AG09319 (cell line): ENCODE measurements at places on chromosomes 1 and 21.

DNA sequence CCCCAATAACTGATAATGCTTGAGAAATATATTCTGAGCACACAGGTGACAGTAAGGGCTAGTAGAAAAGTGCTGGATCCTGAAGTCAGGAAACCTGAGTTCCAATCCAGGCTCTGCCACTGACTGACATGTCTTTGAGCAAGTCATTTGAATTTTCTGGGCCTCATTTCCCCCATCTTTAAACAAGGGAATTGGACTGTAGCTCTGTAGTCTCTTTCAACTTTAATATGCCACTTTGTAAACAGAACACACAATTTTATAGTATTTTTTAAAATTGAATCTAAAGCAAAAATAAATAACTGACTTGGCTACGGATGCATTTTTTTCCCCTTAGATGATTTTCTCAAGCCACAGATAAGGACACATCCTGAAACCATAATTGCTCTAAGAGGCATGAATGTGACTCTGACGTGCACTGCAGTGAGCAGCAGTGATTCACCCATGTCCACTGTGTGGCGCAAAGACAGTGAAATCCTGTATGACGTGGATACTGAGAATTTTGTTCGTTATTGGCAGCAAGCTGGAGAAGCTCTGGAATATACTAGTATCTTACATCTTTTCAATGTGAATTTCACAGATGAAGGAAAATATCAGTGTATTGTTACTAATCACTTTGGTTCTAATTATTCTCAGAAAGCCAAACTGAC is 37.0 kb downstream of the LRIG2 start:
- DNase-seq, result peak; percentile 88

- DNase-seq, result no peak
These were observed 857 bp downstream of the FAM3B start for GRCh38 chr21:41317458-41317857.

- DNase-seq, result no peak
These were observed 3.5 kb upstream of the KRTAP27-1 start for GRCh38 chr21:30340714-30341573.

DNA sequence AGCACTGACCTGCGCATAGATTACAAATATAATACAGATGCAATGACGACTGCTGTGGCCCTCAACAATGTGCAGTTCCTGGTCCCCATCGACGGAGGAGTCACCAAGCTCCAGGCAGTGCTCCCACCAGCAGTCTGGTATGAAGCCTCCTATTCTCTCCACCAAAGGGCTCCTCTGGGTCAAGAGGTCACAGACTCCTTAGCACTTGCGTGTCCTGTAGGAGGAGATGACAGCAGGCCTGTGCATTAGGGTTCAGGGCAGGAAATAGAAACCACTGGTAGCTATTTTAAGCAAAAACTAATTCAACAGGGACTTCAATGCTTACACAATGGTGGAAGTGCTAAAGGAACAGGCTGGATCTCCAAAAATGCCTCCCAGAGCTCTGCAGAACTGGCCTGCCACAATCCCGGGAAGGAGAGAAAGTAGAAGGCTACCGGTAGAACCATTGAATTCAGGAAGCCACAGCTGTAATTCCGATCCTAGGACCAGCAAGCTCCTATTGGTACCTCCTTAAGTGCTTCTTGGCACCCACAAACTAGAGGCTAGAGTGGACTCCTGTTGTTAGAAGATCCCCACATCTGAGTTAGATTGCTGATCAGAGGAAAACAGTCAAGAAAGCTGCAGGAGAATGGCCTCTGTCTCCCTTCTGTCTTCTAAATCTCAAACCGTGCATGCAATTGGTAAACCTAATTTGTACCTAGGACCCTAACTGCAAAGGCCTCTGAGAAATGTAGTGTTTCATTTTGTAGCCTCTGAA is 12.7 kb upstream of the DYNLT5 start:
- no peak for DNase-seq

DNA sequence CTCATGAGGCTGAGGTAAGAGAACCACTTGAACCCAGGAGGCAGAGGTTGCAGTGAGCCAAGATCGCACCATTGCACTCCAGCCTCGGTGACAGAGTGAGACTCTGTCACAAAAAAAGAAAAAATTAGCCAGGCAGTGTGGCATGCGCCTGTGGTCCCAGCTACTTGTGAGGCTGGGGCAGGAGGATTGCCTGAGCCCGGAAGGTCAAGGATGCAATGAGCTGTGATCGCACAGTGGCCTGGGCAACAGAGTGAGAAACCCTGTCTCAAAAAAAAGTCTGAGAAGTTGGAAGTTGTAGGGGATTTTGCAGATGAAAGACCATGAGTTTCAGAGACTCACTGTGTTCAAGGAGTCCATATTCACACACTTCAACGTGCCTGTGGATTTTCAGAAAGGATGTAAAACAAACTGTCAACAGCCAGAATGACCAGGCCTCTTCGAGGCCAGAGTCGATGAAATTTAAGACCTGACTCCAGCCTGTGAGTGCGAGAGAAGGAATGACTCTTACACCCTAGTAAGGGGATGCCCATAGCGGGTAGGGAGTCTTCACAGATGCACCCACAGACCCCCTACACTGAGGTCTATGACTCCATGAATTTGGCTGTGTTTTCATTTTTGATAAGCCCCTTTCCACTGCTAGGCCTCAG is 2.2 kb downstream of the S100A13 start:
- no peak for DNase-seq

DNA sequence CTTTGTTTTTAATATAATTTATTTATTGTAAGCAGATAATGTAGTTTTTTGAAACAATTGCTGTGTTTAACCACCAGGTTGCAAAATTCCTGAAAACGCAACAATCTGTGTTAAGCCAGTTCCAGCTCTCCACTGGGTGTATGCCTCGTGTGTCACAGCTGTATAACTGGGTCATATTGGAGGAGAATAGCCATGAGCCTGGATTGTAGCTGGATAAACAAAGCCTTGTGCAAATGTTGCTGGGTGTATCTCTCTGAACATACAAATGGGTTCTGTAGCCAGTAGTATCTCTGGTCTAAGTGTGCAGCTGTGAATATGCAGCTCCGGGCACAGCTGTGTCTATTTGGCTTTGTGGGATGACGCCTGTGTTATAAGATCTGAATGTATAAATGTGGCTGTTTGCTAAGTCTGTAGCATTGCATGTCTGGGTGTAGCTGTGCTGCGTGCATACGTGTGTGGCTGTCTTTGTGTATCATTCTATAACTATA is 2.8 kb downstream of the TCEA3 start:
- no peak for DNase-seq

DNA sequence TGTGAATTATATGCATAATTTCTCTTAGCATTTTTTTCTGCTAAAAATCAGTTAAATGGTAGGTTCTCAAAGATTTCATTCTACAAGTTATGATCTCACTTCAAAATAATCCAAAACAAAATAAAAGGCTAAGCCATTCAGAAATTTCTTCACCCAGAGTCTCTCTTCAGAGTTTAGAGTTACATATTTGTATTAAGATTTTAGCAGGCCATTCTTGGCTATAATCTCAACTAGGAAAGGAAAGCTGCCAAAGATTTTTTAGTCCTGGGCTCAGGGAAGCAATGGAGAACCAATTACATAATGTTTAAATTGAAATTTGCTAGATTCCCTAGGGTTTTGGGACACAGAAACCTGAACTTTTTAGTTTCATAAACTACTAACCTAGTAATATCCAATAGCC is 245.0 kb downstream of the USH2A start:
- DNase-seq, result no peak

DNA sequence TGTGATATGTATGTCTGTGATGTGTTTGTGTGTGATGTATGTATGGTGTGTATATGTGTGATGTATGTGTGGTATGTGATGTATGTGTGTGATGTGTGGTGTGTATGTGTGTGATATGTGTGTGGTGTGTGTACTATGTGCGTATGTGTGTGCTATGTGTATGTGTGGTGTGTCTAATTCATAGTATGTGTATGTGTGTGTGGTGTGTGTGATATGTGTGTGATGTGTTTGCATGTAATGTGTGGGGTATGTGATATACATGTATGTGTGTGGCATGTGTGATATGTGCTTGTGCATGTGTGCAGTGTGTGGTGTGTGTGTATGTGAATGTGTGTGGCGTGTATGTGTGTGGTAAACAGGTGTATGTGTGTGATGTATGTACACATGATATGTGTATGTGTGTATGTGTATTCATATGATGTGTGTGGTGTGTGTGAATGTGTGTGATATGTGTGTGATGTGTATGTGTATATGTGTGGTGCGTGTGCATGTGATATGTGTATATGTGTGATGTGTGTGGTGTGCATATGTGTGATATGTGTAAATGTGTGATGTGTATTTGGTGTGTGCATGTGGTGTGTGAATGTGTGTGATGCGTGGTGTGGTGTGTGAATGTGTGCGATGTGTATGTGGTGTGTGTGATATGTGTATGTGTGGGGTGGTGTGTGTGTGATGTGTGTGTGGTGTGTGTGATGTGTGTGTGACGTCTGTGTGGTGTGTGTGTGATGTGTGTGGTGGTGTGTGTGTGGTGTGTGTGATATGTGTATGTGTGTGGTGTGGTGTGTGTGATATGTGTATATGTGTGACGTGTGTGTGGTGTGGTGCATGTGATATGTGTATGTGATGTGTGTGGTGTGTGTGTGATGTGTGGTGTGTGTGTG is 8.0 kb upstream of the PCBP3 start:
- DNase-seq, result no peak

- no peak for DNase-seq
These were observed 367.4 kb downstream of the RPS6KC1 start for GRCh38 chr1:213418268-213419071.

- no peak for DNase-seq
These were observed 7.1 kb upstream of the FAM131C start for GRCh38 chr1:16080422-16081150.
